Aorta (tissue), 5 donors: ENCODE measurements at places on chromosomes 16 and 17. TPM values are rescaled to one million over a fixed set of nuclear protein-coding genes. Genes with fewer than 3 reads are reported as not detected.

GRCh38 chr16:84082835-84083569 lies 33.7 kb downstream of the MBTPS1 start:
- DNase-seq, result no peak

CDH3 gene
- not detected for polyA plus RNA-seq

GRCh38 chr17:16150251-16150856 lies 65.0 kb downstream of the NCOR1 start:
- no peak for DNase-seq

DNA sequence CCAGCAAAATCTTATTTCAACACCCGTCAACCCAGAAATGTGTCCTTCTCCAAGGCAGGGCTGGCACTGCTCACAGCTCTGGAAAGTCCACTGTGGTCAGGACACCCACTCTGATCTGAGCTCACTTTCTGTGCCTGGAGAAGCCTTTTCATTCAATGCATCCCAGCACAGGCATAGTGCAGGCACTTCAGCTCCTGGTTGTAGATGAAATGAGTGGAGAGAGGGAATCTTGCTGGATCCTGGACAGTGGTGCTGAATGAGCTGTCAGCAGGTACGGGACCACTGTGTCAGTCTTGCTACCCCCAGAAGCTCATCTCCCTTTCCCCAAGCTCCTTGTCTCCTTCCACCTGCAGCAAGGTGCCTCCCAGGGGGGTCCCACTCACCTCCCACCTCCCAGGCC lies 86.1 kb upstream of the SALL1 start:
- DNase-seq, result no peak

SLC38A8 gene
- polyA plus RNA-seq, result not detected

GRCh38 chr17:72901083-72901482 lies 191.4 kb downstream of the SLC39A11 start:
- no peak for DNase-seq

GRCh38 chr16:83338138-83338537 lies 469.6 kb upstream of the HSBP1 start:
- DNase-seq, result no peak

DNA sequence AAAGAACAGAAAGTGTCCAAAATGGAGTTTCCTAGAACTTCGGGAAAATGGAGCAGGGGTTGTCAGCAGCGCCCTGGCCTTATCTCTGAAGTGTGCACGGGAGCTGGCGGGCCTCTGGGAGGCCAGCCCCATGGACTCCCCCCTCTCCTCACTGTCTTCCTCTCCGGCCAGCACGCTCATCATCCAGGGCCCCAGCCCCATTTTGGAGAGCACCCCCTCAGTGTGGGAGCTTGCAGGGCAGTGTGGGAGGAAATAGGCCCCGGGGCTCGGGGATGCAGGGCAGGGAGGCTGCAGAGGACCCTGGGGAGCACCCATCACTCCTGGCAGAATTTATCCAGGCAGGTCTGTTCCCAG lies 4.9 kb upstream of the PABPN1L start:
- no peak for DNase-seq

- no peak for DNase-seq
Observed at GRCh38 chr17:83079766-83080578, 563 bp downstream of the METRNL start.

DNA sequence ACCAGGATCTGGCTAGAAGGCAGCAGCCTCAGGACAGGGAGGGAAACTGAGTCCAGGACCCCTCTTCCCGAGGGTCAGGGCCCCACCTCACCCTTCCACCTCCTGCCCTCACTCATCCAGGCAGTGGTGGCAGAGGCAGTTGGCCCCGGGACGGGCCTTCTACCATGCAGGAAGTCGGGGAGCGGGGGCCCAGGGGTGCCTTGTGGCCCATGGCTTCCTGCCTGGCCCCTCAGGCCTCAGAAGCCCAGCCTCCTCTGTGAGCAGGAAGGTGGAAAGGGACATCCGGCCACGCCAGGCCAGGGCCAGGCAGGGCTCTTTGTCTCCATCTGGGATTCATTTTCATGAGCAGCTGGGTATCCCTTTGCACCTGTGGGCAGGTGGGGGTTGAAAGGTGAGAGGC lies 58.5 kb downstream of the BAHCC1 start:
- DNase-seq, result no peak

KRTAP1-1 gene
- polyA plus RNA-seq, result not detected

DNA sequence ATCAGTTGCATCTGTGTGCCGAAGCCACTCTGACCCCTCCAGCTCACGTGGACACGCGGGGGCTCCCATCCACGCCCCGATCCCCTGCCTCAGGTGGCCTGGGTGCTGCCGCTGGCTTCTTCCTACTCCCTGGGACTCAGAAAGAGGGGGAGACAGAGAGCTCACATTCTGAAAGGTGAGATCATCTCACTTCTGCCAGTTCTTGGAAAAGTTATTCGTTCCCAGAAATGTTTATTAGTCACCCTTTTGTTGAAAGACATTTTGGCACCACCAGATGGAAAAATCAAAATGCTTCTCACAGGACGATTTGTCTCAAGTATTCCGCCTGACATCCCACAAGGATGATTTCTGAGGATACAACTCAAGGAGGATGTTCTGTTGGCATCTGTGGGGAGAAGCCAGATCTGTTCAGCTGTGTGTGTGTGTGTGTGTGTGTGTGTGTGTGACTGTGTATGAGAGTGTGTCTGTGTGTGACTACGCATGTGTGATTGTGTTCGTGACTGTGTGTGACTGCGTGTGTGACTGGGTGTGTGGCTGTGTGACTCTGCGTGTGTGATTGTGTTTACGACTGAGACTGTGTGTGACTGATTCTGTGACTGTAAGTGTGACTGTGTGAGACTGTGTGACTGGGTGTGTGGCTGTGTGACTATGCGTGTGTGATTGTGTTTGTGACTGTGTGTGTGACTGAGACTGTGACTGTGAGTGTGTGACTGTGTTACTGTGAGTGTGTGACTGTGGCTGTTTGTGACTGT lies 207.3 kb downstream of the NTN1 start:
- no peak for DNase-seq

DNA sequence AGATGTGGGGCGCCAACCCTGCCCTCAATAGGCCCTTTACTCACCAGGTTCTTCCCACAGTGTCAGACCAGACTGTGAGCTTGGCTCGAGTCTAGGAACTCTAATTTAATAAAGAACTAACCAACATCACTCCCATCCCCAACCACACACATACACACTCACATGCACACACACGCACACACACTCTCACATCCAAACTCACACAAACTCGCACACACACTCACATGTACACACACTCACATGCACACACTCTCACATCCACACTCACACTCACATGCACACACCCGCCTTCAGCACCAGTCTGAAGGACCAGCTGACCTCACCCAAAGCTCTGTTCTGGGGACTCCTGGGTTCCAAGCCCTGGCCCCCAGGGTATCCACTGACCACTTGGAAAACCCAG lies 63.8 kb downstream of the COG7 start:
- DNase-seq, result no peak

DNA sequence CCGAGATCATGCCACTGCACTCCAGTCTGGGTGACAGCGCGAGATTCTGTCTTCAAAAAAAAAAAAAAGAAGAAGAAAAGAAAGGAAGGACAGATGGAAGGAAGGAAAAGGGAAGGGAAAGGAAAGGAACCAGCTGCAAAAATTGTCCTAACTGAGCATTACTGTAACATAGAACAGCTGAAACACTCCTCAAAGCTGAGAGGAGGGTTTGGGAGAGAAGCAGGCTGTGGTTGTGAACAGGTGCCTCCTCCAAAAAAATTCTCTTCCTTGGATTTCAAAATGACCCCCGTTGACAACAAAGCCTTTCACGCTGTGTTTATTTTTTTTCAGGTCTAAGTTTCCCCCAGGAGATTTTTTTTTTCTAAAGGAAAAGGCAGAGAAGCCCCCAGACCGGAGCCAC lies 541.4 kb downstream of the WWOX start:
- DNase-seq, result no peak

KRTAP4-5 gene
- polyA plus RNA-seq, result not detected

DNA sequence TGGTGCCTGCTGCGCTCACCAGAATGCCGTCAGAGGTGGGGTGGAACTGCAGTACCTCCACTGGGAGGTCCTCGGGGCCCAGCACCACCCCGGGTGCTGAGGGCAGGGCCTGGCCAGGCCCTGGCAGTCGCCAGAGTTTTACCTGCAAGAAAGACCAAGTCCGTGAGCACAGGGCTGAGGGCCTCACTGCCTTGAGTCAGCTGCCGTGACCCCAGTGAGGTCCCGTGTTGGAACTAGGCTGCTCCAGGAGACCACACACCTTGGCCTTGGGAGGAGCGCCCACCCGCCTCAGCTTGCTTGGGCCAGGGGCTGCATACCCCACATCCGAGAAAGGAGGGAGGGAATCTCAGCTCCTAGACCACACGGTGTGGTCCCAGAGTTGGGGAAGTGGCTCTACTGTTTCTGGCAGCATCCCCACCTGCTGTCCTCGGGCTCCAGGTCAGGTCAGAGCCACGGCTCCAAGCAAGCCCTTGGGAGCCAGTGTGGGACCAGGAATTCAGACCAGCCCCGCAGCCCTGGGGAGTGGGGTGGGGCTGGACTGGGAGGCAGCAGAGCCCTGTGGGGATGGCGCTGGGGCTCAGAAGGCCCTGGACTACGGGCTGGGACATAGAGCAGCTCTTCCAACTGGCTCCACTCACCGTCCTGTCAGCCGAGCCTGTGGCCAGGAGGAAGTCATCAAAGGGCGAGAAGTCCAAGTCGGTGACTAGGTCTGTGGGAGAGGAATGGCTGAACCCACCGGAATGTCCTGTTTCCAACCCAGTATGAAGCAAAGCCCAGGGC lies 8.7 kb downstream of the CORO7 start:
- no peak for DNase-seq

- no peak for DNase-seq
Observed at GRCh38 chr16:57098188-57098841, 5.9 kb downstream of the CPNE2 start.

GOSR2 gene
- polyA plus RNA-seq, result 32.1 TPM

DNA sequence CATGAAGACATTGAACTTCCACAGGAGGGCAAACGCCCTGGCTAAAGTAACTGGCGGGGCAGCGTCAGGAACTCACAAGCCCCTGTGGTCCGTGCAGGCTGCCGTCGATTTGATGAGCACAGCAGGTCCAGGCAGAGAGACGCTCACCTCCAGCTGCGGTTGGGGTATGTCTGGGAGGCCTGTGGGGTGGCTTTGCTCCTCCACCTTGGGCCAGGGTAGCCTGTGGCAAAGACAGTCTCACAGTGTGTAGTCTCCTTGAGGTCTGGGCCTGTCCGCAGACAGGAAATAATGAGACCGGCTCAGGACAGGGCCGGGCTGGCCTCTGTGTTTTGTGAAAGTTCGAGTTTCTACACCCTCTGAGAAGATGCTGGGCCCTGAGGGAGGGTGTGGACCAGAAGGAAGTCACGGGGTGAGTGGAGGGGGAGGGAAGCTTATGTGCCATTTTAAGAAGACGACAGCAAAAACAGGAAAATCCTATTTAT lies 103.3 kb downstream of the METRNL start:
- DNase-seq, result peak; percentile 75

DNA sequence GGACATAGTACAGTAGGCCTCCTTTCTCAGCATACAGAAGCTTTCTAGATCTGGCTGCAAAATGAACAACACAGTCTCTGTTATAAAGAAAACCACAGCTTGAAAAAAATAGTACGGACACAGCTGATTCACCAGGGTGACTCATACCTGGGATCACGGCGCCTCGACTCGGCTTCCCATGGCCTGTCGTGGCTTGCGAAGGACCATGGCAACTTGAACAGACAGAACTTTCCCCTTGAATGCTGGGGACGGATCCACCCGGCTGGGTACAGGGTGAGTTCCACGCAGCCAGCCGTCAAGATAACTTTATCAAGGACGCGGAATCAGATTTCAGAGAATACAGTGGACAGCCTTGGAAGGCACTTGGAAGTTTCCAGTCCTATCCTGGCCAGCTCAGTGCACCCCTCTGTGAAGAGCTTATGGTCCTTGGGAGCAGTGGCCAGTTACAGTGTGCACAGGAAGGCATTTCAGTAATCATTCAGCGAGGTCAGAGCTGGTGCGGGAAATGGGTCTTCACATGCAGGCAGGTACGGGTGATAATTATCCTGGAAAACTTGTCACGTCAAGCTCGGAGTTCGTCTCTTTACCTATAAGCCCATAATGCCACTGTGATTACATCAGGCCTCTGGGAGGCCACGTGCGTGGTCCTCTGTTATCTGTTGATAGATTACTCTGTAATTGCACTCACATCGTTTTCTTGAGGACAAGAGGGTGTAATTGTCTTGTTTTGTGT lies 57.9 kb upstream of the MAF start:
- no peak for DNase-seq

DNA sequence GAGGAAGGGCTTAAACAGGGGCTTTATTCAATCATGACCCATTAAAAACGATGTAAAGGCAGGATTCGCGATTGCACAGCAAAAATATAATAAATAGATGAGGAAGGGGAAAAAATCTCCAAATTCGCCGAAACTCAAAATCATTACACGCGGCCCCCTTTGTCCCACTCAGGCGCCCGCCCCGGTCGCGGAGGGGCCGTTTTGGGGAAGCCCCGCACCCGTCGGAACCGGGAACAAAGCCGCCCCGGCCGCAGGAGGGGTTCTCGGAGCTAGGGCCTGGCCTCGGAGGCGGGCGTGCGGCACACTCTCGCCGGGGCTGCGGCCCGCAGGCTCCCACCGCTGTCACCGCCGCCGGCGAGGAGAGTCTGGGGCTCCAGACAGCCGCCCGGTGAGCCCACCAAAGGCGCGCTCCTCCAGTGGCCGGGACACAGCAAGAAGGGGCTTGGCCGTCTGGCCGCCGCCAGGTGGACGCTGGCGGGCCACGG lies 521 bp downstream of the C16orf87 start:
- peak; percentile 85 for DNase-seq

- DNase-seq, result no peak
Observed at GRCh38 chr16:6096931-6097670, 999.5 kb upstream of the EEF2KMT start.

CCL4L2 gene
- polyA plus RNA-seq, result 4.5 TPM

DNA sequence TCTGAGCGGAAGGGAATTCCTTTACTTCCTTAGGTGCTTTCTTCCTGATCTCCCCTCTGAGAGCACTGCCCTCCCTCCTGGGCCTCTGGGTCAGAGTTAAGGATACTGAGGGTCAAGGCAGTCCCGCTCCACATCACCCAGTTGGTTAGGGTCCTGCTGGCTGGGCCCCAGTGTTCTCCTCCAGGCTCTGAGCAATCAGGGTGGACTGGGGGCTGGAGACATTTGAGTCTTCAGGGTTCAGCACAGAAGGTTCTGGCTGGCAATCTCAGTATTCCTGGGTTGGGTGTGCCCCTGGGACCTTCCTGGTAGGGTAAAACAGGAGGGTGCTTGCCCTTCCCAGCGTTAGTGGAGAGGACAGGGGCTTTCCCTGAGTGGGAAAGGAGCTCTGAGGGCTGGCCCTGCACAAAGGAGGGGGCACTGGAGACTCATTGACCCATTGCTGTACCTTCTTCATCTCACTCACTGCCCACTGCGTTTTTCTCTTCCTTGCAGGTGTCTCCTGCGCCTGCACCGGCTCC lies 448 bp downstream of the MT1M start:
- DNase-seq, result no peak

DNA sequence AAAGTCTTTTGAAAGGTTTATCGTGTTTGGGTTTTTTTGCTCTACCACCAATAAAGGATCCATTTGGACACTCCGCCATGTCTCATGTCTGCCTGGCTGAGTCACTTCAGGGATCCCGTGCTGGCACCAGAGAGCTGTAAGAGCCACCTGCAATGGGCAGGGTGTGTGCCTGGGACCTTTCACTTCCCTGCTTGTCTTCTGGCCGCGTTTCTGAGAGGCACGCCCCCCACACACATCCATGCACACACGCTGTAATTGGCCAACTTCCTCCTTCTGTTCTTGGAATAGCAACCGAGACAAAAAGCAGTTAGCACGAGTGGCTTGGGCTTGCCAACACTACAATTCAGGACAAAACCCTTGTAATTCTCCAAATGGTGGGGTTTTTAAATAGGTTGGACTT lies 9.8 kb upstream of the SOST start:
- no peak for DNase-seq
